ENCODE measurements at places on chromosomes 16 and 17. TPM values are rescaled to one million over a fixed set of nuclear protein-coding genes. Genes with fewer than 3 reads are reported as not detected.
A peak's percentile ranks its signal among the peaks of the same experiment; 100 is the strongest.

The CDK5R1 gene
- total RNA-seq, result 7.9 TPM

The KRTAP4-5 gene
- total RNA-seq, result not detected

The PRPSAP1 gene
- 59.9 TPM for total RNA-seq

The CSH1 gene
- total RNA-seq, result not detected

The CCL18 gene
- total RNA-seq, result not detected

- no peak for DNase-seq
Measured at GRCh38 chr17:63945784-63946439, 13.8 kb upstream of the CD79B start.

GRCh38 chr16:9647981-9648701 is 534.1 kb downstream of the GRIN2A start:
- DNase-seq, result no peak

DNA sequence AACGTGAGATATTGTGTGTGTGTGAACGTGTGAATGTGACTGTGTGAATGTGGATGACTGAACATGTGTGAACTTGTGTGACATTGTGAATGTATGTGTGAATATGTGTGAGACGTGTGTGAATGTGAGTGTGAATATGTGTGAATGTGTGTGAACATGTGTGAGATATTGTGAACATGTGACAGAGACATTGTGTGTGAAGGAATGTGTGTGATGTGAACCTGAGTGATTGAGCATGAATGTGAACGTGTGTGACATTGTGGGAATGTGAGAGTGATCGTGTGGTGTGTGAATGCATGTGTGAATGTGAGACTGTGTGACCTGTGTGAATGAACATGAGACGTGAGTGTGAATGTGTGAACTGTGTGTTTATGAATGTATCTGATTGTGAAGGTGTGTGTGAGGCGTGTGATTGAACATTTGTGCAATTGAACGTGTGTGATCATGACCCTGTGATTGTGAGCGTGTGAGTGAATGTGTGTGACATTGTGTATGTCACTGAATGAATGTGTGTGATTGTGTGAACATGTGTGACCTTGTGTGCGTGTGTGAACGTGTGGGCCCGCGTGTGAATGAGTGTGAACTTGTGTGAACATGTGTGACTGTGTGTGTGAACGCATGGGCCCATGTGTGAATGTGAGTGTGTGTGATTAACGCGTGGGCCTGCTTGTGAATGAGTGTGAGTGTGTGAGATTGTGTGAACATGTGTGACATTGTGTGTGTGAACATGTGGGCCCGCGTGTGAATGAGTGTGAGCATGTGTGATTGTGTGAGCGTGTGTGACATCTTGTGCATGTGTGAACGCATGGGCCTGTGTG is 23.2 kb upstream of the GSE1 start:
- DNase-seq, result no peak

- peak; percentile 49 for DNase-seq
Measured at GRCh38 chr17:57946798-57947358, 8.3 kb downstream of the CUEDC1 start.

DNA sequence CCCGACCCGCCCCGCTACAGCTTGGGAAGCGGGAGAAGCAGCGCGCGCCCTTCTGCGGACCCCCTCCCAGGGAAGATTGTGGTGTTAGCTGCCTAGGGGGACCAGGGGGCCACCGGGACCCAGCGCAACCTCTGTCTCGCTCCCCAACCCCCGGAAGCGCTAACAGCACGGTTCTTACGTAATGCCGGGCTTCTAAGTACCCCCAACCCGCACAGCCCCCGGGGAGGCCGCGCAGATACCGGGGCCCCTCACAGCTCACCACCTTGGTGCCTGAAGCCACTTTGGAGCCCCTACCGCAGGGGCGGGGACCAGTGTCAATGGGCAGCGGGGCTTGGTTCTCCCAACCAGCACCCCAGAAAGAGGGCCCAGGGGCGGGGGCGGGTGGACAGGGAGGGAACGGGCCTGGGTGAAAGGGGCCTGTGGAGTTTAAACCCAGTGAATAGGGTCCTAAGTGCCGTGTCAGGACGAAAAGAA is 348 bp downstream of the MPP2 start:
- no peak for DNase-seq

DNA sequence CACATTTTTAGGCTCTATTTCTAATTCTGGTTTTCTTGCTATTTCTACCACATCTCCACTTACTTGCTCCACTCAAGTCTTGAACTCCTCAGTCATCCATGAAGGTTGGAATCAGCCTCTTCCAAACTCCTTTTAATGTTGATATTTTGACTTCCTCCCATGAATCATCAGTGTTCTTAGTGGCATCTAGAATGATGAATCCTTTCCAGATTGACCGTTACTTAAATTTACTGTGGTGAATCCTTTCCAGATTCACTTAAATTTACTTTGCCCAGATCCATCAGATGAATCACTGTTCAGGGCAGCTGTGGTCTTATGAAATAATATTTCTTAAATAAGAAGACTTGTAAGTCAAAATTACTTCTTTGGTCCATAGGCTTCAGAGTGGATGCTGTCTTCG is 32.4 kb downstream of the CLTC start:
- DNase-seq, result no peak

DNA sequence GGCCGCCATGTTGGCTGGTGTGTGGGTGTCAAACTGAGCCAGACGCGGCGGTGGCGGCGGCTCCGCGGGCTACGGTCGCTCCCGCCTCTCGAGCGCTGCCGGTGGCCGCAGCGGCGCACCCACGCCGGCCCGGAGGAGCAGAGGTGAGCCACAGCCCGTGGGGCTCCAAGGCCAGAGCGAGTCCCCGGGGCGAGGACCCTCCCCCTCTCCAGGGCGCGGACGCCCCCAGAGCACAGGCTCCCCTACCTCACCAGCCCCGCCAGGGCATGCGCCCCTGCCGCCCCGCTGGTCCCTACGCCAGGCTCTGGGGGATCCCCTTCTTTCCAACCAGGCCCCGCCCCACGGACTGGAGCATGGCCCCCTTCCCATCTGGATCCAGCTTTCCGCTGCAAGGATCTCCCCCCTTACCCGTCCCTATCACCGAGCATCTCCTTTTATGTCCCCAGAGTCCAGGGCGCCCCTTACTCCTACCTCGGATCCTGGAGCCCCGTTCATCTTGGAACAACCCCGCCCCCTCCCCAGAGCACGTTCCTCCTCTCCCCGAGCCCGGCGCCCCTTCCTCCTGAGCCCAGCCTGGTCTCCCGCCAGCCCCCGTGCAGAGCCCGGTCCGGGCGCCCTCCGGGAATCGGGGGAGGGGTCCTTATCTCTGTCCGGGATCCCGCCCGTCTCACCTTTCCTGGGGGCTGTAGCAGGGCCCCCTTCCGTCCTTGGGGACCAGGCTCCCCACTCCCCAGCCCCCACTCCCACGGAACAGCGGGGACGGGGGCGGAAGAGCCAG is 412 bp downstream of the EPN2 start:
- no peak for DNase-seq

- no peak for DNase-seq
Measured at GRCh38 chr16:1564325-1564724, 30.9 kb downstream of the TMEM204 start.

GRCh38 chr16:54462771-54463170 is 176.2 kb upstream of the IRX3 start:
- no peak for DNase-seq

DNA sequence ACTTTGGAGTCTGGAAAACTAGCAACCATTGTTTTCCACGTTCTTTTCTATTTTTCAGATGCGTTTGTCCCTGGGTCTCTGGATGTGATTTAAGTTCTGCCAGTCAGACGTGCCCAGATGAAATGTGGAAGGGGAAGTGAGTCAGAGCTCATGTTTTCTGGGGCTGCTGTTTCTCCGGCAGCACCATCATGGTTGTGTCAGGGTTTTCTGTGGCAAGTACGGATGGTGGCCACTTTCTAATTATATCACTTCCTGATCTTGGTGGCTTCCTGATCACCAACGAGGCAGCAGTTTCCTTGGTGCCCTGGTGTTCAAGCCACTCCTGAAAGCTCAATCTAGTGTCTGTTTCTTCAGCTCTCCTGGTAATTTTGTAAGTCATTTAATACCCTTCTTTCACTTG is 31.4 kb upstream of the PMFBP1 start:
- peak; percentile 63 for DNase-seq

- DNase-seq, result no peak
Measured at GRCh38 chr16:9906218-9906617, 276.0 kb downstream of the GRIN2A start.

- no peak for DNase-seq
Measured at GRCh38 chr17:80793421-80793820, 198.2 kb upstream of the CHMP6 start.

DNA sequence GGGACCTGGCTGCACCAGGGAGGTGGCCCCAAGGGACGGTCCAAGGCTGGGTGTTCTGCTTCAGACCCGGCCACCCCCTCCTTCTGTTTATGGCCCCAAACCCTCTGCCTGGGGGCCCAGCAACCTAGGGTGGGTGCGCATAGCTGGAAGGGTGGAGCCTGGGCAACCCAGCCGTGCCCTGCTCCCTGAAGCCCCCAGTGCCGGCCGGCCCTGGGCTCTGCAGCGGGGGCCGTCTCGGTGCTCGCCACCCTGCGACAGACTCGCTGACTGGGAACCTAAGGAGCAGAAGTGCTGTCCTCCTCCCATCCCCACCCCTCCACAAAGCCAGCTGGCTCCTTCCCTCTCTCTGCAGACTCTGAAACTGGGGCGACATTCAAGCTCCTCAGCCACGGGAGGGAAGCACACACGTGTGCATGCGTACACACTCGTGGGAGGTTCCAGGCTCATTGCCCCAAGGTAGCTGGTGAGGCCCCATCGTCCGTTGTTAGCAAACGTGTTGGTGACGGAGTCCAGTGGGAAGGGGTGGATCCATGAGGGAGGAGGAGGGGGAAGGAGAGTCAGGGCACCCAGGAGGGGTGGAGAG is 43.4 kb downstream of the ENGASE start:
- no peak for DNase-seq

DNA sequence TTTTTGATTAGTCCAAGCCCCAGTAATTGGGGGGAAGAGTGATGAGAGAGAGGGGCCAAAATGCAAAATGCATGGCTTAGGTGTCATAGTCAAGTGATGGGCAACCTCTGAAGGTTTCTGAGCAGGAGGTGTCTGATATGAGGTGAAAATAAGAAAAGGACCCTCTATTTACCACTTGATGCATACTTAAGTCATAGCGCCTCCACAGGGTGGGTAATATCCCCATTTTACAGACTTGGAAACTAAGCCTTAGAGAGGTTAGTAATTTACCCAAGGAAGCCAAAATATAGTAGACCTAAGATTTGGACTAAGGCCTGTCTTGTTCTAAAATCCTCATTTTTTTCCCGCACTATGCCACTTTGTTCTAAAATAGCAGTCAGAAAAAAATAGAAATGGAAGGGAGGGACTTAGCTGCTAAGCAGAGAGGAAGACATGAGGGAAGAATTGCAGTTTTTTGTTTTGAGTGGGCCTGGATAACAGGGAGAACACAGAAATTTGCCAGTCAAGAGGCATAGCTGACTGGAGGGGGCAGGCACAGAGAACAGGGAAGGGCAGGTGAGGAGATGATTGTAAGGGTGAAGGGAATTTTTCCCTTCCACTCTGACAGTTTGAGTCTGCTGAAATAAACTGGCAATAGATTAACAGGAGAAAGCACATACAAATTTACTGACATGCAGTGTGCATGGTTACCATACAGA is 2.3 kb upstream of the GRB2 start:
- no peak for DNase-seq

GRCh38 chr16:1863681-1864460 is 8.1 kb downstream of the MEIOB start:
- no peak for DNase-seq

DNA sequence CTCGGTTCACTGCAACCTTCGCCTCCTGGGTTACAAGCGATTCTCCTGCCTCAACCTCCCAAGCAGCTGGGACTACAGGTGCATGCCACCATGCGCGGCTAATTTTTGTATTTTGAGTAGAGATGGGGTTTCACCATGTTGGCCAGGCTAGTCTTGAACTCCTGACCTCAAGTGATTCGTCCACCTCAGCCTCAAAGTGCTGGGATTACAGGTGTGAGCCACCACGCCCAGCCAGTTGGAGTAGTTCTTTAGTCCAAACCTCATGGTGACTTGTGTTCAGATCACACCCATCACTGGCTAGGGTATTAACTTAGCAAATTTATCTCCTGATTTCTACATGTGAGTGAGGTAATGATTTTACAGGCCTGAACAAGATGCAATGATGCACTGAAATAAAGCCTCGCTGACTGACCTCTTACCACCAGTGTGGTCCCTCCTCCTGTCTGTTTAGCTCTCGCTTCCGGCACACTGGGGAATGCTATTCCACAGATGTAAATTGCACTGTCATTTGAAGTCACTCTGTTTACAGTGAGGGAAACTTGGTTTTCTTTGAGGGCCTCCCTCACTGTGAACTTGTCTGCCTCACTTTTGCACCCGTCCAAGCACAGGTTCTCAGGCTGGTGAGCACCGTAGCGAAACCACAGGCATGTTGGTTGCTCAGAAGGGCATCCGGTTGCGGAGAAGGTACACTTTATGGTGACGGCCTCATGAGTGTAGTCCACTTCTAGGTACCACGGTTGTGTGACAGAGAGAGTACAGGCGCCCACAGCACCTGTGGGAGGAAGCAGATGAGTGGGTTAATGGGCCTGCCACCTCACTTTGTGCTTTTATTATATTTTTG is 5.5 kb downstream of the IGSF6 start:
- DNase-seq, result peak; percentile 89

- DNase-seq, result no peak
Measured at GRCh38 chr16:86528061-86528929, 18.0 kb downstream of the FOXF1 start.
